Natural killer cell (primary cell): ENCODE measurements at places on chromosomes 13 and 19.
A peak's percentile ranks its signal among the peaks of the same experiment; 100 is the strongest.

- no peak for DNase-seq
Observed at GRCh38 chr19:13146763-13147563, 3.2 kb downstream of the STX10 start.

GRCh38 chr19:16836115-16837034 lies 7.2 kb downstream of the SIN3B start:
- DNase-seq = peak; percentile 19

GRCh38 chr19:12140545-12141404 lies 625 bp upstream of the ZNF20 start:
- DNase-seq = peak; percentile 77

- no peak for DNase-seq
Observed at GRCh38 chr19:13869281-13869680, 7.7 kb upstream of the NANOS3 start.

- no peak for DNase-seq
Observed at GRCh38 chr19:15324791-15325519, 7.4 kb downstream of the BRD4 start.

GRCh38 chr19:1016647-1017114 lies 4.2 kb downstream of the TMEM259 start:
- DNase-seq = no peak
